NCI-H524 treated with DMSO at 0.1 percent for 48 hours (cell line): ENCODE measurements at places on chromosomes 7 and 10.

- DNase-seq, result no peak
Measured at GRCh38 chr10:78255796-78256638, 222.4 kb downstream of the RPS24 start.

- no peak for DNase-seq
Measured at GRCh38 chr7:90411510-90411909, 8.2 kb downstream of the CLDN12 start.

DNA sequence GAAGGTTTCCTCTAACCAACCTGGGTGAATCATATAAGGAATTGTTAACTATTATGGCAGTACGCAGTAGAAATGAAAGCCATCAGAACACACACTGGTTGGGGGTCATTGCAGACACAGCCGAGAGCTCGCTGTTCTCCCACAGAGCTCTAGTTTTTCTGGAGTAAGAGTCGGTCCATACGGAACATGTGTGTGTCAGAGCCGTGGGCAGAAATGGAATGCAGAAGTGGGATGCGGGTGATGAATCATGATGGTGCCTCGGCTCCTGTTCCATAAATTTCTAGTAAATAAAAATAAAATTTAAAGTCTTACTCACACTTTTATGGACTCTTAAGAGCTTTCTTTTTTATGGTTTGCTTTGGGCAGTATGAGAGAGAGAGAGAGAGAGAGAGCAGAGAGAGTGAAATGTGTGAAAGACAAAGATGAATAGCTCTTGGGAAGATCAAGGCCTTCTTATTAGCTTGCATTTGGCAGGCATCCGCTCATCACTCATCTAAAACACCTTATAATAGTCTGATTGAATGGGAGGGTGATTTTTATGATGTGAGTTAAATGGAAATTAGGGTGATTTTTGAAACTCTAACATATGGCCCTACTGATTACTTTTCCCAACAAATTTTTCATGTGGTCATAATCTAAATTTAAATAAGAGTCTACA, 98.8 kb upstream of the PFKP start:
- DNase-seq, result no peak

GRCh38 chr7:9598411-9598810, 1165.0 kb downstream of the NXPH1 start:
- no peak for DNase-seq

DNA sequence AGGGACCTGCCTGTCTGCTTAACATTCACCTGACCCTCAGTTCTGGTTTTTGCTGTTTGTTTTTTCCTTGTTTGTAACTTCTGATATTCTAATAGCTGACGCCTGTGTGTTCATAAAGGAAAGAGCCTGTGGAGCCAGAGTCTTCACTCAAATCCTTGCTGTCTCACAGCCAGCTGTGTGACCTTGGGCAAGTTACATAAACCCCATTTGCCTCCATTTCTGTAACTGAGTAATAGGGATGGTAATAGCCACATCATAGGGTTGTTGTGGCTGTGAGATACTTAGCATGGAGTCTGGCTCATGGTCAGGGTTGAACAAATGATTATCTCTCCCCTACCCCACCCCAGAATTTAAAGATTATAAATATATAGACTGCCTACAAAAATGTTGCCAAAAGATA, 27.0 kb downstream of the WBP1L start:
- no peak for DNase-seq

DNA sequence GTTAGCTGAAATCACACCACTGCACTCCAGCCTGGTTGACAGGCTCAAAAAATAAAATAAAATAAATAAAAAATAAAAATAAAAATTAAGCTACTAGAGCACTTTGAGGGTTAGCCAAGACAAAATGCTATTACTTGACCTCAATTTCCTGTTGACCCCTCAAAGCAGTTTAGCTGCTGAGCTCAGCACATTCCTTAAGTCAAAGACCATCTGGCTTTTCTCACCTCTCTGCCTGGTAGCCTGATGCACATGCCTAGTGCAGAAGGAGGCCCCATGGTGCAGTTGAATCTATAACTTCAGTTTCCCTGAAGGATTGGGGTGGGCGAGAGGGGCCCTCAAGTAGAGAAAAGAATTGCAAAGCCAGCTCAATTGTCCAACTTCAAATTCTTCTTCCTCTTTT, 211.1 kb upstream of the GALNT17 start:
- DNase-seq, result no peak

DNA sequence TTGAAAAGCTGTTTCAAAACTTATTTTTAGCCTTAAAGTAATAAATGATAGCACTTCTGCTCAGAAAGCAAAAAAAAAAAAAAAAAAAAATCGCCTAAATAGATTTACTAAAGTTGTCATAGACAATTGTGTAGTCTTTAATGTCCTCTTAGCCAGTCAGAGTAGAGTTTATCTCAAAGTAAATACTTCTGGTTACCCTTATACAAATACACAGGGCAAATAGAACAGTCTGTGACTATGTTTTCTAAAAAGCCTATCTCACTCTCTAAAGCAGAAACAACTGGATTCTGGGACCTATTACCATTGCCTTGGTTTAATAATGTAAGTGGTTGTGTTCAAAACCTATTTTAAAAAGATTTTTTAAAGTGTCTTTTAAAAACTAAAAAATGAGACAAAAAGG, 156.2 kb upstream of the THSD7A start:
- DNase-seq, result no peak

GRCh38 chr7:29563590-29564495, at the start of gene PRR15:
Gene PRR15, plus strand, starts transcription at chr7:29563835. Its CDS starts 2,495 bp downstream, at chr7:29566330.
- DNase-seq, result no peak

- DNase-seq, result no peak
Measured at GRCh38 chr10:33355274-33355673, 20.8 kb upstream of the NRP1 start.

- DNase-seq, result no peak
Measured at GRCh38 chr10:96695366-96695765, 24.9 kb downstream of the PIK3AP1 start.

GRCh38 chr10:43117777-43118583, 20.3 kb upstream of the CSGALNACT2 start:
- no peak for DNase-seq

DNA sequence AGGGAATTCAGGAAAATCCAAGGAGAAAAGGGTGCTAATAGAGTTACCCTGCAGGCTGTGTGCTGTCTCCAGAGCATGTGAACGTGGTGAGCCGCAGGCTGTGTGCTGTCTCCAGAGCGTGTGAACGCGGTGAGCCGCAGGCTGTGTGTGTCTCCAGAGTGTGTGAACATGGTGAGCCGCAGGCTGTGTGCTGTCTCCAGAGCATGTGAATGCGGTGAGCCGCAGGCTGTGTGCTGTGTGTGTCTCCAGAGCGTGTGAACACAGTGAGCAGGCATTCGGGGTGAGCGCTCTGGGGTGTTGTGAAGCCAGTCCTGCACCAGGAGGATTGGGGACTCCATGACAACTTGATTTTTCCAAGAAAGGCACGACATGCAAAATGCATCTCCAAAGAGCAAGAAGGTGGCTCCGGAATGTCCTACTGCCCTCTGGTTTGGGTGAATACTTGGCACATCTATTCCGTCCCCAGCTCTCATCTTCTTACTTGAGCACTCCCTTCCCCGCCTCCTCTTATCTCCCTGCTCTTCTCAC, 407.9 kb upstream of the SHH start:
- no peak for DNase-seq

DNA sequence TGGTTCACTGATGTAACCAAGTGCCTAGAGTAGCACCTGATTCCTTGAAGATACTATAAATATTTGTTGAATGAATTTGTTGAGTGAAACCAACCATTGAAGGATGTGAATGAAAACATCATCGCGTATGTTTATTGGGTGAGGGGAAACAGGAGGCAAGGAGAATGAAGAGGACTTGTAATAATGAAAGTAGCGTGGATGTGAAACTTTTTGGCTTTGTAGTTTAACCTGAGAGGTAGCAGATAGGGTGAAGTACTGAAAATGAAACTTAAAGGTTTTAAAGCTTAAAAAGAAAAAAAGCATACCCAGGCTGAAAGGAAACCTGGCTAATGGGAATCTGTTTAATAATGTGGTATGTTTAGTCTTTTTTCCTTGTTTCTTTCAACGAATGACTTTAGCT, 5.2 kb downstream of the CCNY start:
- no peak for DNase-seq

GRCh38 chr7:158830211-158830723, 958 bp upstream of the ESYT2 start:
- DNase-seq, result no peak

DNA sequence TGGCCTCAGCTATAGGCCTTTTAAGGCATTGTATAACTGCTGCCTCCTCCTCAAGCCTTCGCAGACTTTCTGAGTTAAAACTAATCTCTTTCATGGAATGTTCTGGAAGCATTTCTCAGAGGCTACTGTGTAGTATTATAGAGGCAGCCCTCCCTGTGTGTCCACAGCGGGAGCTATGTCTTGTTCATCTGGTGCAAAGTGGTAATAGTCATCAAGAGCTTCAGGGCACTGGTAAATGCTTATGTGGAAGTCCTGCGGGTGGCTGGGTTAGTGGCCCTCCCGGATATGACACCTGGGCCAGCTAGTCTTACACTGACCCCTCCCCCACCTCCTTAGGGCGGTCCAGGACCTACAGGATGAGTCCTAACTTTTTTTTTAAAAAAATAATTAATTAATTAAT, 2.2 kb upstream of the ABHD11 start:
- DNase-seq, result no peak

DNA sequence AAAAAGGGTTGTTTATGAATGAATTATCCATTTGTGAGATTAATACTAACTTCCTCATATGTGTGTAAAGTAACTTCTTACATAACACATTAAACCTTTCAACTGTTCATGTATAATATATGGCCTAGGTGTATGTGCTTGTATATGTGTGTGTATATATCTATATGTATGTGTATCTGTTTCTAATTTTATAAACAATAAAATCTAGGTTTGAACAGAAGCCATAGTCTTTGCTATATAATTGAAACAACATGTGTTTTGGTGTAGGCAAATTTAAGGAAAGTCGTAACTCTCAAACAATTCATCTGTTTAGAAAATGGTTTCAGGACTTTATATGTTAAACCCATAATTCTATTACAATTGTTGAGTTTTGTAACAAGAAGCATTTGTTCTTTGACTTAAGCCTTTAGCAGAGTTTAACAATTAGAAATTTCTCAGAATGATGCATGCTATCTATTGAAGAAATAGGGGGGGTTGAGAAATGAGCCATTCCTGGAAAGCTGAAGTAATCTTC, 103.3 kb downstream of the BBS9 start:
- no peak for DNase-seq

GRCh38 chr10:3255075-3255474, 82.5 kb upstream of the PITRM1 start:
- no peak for DNase-seq

DNA sequence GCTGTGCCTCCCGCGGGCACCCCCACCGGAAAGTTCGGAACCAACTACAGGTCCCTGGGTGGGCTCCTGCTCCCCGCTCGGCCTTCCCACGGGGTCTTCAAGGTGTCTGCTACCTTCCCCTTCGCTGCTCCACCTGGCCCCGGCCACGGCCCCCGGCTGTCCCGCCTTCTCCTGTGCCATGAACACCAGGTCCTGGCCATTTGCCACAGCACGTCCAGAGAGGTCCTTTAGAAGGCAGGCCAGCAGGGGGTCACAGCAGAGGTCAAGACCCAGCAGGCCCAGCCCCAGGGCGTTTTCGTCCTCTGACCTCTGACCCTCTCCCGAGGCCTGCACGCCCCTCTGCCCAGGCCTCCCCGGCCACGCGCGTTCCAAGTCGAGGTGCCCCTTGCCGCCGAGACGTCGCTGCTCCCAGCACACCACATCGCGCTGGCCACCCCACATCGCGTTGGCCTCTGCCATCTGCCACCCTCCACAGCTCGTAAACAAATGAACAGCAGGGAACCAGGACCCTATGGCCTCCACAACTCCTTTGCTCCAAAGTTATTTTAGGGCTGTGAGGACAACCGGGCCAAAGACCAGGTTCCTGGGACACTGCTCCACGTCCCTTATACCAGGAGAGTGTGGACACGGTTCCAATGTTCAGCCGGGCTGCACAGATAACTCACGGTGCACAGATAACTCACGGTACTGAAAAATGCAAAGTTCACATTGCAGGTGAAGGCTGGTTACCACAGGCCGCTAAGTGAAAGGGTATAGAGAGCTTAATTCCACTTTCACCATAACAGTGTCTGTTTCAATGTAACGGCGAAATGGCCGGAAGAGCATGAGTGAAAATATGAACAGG, 74.3 kb downstream of the CFAP46 start:
- DNase-seq, result no peak

DNA sequence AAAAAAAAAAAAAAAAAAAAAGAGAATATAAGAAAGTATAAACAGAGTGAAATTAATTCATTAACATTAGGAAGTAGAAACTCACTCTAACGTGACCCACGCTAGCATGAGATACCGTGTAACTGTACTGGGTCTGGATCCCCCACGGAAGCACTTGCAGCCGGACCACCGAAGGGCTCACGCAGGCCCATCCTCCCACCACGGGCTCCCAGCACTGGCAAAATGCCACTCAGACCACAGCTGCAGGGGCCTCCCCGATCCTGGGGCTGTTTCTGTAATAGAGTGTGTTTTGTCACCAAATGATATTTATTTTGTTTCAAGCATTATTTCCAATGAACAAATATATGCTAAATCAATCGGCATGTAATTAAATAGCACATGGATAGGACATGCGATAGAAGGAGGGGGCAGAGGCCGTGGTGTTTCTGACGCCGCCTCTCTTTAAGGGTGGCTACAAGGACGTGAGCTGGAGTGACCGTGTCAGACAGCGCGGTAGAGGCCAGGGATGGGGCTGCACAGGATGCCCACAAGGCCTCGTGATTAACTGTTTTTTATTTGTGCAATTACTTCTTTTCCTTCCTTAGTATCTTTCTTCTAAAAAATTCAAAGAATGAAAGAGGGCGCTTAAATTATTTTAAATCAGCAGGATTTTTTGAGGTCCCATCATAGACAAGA, 568.5 kb downstream of the PTPRN2 start:
- DNase-seq, result no peak

- no peak for DNase-seq
Measured at GRCh38 chr10:12941966-12942365, 59.5 kb downstream of the CCDC3 start.

DNA sequence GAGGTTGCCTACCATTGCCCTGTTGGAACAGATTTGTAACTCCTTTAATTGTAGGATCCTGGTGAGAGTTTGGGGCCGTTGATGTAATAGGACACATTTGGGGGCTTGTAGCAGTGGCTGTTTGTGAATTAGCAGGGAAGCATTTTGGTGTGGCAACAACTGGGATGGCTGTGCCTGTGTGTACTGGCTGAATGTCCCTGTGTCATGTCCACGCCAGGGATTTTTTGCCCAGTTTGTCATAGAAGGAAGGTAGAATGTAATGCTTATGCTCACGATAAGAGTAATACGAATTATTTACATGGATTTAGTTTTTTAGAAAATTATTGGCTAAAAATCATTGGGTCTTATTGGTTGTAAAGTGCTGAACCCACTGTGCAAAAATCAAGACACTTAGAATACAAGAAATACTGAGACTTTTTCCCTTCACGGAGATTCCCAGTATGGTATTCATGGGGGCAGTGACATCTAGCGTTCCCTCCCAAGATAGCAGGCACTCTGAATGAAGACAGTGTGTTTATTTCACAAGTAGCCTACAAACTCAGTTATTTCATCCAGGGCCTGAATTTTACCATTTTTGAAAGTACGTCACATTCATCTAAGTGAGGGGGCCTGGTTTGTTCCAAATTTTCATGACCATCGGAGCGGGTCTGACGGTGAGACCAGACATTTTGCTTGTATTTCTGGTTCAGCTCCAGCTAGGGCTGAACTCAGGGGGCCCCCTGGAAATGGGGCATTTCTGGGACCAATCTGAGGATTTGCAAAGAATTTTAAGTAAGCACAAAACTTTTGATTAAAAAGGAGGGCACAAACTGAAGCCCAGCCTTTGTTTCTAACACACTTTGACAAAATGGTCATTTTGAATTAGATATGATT, 74.7 kb downstream of the CACNB2 start:
- no peak for DNase-seq

- DNase-seq, result no peak
Measured at GRCh38 chr7:149662591-149663095, 110.7 kb downstream of the ZNF467 start.
